Gastroesophageal sphincter (tissue), 4 donors: ENCODE measurements at places on chromosomes 7 and 10. TPM values are rescaled to one million over a fixed set of nuclear protein-coding genes. Genes with fewer than 3 reads are reported as not detected.

DNA sequence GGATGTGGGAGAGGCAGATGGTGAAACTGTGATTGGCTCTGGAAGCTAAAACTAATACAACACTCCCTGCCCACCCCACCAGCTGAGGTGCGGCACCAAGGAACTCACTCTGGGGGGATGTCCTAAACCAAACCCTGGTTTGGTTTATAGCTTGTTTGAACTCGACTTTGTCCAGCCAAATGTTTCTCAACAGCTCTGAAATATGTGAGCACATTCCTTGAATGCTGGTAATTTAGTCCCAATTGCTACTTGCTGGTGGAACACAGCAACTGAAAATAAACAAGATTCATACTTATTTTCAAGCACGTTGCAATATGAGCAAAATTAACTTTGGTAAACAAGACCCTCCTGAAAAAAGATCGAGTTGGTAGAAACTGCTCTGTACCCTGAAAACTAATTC is 39.7 kb upstream of the CARD11 start:
- no peak for ATAC-seq

- ATAC-seq = no peak
These were observed 1.8 kb downstream of the PRXL2A start for GRCh38 chr10:80410122-80410521.

DNA sequence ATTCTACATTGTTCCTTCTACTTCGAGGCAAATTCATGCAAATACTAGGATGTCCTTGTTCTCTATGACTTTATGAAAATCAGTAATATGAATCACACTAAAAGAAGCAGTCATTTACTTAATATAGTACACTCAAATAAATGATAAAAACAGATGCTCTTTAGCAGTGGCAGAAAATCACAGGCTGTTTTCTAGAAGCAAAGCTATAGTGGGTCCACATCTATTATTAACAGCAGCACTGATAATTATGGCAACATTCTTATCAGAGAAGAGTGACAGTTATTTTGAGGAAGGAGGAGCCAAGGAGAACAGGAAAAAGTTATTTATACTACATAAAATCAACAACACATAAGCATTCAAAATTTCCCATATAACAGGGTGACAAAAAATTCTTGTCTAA is 16.5 kb downstream of the KIF5B start:
- ATAC-seq = no peak

DNA sequence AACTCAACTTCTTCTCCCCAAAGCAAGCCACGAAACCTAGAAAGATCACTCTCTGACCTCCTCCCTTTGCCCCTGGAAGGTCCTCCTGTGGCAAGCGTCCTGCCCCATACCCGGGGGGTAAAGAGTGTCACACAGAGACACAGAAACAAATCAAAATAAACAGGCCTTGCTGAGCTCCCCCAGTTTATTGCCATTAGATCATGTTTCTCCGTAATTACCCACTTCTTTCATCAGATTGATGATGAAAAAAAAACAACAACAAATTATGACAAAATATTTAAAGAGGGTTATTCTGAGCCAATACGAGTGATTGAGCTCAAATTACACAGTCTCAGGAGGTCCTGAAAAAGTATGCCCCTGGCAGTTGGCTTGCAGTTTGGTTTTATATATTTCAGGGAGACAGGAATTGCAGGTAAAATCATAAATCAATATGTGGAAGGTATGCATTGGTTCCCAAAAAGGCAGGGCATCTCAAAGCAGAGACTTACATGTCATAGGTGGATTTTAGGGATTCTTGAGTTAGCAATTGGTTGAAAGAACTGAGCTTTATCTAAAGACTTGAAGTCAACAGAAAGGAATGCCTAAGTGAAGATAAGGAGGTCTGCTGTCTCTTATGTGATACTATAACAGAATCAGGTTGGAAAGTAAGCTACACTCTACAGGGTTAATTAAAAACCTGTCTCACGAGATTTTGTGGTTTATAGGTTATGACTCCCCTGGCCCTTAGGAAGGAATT is 86.2 kb downstream of the APBB1IP start:
- no peak for ATAC-seq

- ATAC-seq = no peak
These were observed 5.0 kb upstream of the FAM20C start for GRCh38 chr7:187227-187927.

CCDC172 gene
- not detected for total RNA-seq

GRCh38 chr10:44416021-44416771 is 31.3 kb upstream of the CXCL12 start:
- no peak for ATAC-seq
